ENCODE measurements at places on chromosomes 7 and 10.
A peak's percentile ranks its signal among the peaks of the same experiment; 100 is the strongest.

DNA sequence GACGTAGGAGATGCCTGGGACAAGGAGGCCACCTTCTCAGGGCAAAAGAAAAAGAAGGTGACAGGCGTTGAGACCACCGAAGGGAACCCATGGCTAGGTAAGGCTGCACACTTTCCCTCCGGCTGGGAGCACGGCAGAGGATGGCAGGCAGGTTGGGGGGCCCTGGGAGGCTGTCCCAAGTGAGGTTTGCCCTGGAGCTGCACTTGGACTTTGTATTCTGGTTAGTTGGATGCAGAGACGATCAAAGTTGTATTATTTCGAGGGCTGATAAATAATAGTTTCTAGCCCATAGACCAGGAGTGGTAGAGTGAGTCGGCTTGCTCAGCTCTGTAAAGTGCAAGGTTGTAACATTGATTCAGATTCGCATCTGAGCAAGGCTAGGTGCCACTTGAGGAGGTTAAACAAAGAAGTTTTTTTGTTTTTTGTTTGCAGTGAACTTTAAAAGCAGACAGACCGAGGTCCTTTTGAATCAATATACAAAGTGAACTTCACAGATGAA is 608 bp downstream of the ENTPD7 start:
- DNase-seq = peak; percentile 28

- no peak for DNase-seq
Observed at GRCh38 chr10:44396671-44397191, 11.8 kb upstream of the CXCL12 start.

DNA sequence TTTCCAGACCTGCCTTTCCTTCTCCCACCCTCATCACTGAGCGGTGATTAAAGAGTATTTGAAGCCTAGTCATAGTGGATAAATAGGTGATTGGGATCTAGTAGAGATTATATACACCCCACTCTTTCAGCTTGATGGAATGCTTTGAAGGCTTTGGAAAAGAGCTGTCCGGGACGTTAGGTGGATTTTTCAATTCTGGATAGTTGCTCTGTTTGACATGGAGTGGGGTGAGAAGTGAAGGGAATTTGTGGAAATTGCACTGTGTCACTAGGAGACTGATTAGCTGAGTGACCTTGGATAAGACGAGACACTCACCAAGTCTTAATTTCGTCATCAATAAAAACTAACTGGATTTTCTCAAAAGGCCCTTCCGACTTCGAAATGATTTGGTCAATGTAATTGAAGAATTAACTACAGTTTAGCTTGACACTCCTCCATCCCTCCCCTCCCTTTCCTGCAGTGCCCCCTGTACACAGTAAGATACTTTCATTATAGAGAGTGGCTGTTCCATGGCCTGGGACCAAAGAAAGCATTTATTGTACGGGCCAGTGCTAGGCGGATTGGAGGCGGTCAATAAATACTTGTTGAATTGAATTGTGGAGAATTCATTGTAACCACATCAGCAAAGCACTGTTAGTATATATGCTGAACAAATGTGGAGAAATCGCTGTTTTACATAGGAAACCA is 962 bp downstream of the ZKSCAN1 start:
- no peak for DNase-seq

DNA sequence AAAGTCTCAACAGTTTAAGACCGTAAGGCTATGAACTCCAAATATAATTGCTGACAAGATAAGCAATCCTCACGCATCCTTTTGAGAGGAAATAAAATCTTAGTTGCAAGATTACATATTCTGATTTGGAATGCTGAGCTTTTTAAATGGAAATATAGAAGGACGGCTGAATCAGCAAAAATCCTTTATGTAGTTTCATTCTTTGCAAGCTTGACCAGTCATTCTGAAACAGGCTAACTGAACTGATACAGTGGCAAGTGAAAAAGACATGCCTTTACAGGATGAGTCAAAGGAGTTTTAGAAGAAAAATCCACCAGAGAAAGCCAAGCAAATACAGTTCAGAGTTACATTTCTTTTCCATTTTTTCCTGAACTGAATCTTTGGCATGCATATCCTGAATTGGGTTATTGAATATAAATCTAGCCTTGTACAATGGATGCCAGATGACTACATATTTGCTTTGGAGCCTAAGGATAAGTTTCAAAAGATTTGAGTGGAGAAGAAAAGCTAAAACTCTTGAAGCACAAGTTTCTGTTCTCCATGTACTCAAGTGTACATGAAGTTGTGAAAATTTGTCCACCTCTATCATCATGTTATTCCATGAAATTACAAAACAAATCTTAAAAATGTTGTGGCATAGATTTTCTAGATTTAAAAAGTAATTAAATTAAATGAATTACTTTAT is 4.4 kb downstream of the VIM start:
- DNase-seq = no peak

- DNase-seq = no peak
Observed at GRCh38 chr7:22958742-22959141, 55.2 kb downstream of the HYCC1 start.

- peak; percentile 41 for DNase-seq
Observed at GRCh38 chr7:43905956-43906330, 453 bp downstream of the URGCP start.

DNA sequence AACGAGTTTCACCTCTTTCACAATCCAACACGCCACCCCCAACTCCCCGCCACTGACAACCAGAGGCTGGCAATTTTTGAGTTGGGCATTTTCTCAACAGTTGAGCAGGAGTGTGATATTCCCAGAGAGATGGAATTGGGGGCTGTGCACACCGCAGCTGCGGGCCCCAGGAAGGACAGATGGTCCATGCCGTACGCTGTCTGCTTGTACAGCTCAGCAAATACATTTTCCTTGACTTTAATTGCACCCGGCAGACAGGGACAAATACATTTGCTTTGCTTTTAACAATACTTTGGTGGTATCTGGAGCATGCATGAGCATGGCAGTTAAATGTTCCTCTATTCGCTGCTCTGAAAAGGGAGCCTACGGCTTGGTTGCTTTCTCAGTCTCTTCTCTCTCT is 354.2 kb upstream of the DPP6 start:
- DNase-seq = no peak

DNA sequence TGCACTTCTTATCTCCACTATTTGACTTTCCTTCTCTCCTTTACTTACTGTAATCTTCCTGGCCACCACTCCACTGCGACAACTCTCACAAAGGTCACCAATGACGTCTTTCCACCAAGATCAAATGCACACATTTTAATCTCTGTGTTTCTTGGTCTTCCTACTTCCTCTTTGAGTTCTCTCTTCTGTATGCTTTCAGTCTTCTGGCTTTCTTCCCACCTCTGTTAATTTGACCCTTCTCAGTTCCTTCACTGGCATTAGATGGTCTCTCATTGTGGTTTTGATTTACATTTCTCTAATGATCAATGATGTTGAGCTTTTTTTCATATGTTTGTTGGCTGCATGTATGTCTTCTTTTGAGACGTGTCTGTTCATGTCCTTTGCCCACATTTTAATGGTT is 31.9 kb downstream of the FAM107B start:
- DNase-seq = no peak

- peak; percentile 93 for DNase-seq
Observed at GRCh38 chr10:24901686-24902399, 50.6 kb downstream of the PRTFDC1 start.

DNA sequence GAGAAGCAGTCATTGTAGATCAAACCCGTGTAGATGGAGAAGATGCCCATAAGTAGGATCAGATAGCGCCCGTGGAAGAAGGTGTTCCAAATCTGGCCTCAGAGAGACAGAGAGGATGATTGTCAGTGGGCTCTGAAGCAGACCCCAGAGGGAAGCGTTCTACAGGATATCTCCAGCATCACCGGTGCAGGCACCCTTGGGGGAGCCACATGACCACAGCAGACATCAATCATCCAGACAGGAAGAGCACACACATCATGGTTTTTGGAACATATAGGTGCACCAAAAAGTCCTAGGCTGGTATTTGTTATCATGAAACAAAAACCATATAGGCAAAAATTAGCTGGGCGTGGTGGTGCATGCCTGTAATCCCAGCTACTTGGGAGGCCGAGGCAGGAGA is 44.0 kb upstream of the SVOPL start:
- DNase-seq = no peak

- peak; percentile 60 for DNase-seq
Observed at GRCh38 chr10:112471878-112472487, 25.0 kb downstream of the VTI1A start.

DNA sequence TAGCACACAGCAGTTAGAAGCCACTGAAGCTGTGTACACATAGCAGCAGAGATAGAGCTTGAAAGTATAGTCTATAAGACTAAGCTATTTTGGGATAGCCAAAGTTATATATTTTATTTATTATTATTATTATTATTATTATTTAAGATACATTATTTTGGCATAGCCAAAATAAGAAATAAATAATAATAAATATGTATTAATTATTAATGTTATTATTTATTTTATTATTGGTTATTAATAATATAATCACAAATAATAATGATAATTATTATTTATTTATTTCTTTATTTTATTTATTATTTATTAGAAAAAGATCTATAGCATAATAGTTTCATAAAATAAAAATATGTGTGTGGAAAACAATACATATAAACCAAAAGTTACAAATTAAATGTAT is 107.2 kb upstream of the FOXK1 start:
- DNase-seq = no peak

- no peak for DNase-seq
Observed at GRCh38 chr7:2052657-2053048, 180.1 kb downstream of the MAD1L1 start.

DNA sequence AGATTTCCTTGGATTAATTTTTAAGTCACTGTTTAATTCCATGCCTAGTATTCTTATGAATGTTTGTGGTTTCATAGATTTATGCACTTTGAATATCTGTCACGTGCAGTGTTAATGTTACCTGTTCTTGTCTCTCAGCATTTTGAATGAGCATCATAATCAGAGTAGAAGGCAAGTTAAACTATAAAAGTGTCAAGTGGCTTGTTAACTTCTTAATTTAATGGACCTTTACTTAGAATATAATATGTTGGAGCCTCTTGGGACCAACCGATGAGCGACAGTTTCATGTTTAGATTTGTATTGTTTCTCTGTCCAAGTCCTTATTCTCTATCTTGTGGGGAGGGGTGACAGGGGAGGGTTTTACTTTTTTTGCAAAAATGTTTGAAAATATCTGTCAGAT is 50.6 kb upstream of the MTURN start:
- no peak for DNase-seq

GRCh38 chr7:14685167-14685566 is 217.4 kb downstream of the DGKB start:
- no peak for DNase-seq

GRCh38 chr7:159035571-159036073 is 109.0 kb downstream of the VIPR2 start:
- DNase-seq = no peak

- no peak for DNase-seq
Observed at GRCh38 chr7:153151766-153152165, 392.2 kb downstream of the ACTR3B start.

DNA sequence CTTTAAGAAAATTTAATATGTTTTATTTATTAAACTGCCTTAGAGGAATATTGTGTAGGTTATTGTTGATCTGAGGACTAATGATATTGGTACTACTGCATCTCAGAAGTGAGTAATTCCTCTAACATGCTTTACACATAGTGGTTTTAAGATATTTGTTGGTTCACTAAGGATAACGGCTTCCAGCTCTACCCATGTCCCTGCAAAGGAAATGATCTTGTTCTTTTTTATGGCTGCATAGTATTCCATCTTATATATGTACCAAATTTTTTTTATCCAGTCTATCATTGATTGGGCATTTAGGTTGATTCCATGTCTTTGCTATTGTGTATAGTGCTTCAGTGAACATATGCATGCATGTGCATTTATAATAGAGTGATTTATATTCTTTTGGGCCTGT is 20.1 kb downstream of the NXPH1 start:
- DNase-seq = no peak

DNA sequence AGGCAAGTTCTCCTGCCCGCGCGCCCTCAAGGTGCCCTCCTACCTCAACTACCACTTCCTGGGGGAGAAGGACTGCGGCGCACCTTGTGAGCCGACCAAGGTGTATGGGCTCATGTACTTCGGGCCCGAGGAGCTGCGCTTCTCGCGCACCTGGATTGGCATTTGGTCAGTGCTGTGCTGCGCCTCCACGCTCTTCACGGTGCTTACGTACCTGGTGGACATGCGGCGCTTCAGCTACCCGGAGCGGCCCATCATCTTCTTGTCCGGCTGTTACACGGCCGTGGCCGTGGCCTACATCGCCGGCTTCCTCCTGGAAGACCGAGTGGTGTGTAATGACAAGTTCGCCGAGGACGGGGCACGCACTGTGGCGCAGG is 1.4 kb downstream of the FZD1 start:
- peak; percentile 42 for DNase-seq

GRCh38 chr10:44571701-44572100 is 186.8 kb upstream of the CXCL12 start:
- no peak for DNase-seq

DNA sequence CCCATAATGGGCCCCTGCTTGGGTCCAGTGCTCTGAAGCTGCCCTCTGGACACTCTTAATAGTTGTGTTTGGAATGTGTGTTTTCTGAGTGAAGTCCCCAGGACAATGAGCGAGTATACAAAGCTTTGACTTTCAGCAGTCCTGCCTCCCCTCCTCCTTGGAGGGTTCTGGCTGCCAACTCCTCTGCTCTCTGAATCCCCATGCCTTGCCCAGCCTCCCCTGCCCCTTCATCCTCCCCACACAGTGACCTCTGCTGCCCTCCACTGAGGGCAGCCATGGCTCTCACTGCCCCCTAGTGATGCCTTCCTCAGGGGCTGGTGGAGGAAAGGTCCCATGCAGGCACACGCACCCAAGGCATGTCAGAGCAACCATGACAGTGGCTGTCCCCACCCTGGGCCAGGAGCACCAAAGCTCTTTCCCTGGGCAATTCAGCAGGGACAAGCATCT is 40.9 kb downstream of the FRMPD2 start:
- no peak for DNase-seq

DNA sequence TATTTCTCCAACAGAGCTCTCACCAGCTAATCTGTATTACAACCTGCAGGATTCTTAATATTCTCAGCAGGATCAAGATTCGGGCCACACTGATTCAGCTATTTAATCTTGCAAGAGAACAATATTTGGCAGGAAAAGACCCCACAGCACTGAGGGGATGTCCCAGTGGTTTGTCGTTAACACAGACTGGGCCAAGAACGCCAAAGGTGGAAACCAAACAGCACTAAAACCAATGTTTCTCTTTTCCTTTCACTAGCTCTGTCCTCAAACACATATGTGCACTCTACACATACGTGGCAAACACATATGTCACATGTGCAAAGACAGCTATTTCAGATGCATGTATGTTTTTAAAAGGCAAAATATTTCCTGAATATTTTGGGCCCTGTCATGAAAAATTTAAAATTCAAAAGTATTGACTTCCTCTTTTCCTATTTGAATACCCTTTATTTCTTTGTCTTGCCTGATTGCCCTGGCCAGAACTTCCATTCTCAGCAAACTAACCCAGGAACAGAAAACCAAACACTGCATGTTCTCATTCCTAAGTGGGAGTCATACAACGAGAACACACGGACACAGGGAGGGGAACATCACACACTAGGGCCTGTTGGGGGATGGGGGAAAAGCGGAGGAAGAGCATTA is 51.7 kb upstream of the NEBL start:
- no peak for DNase-seq
